IMR-90 (cell line): ENCODE measurements at places on chromosomes 6 and 20. TPM values are rescaled to one million over a fixed set of nuclear protein-coding genes. Genes with fewer than 3 reads are reported as not detected.

The NRSN1 gene
- polyA plus RNA-seq = not detected in 2 replicates

The NOX3 gene
- polyA plus RNA-seq = not detected in 2 replicates

The PRR18 gene
- polyA plus RNA-seq = not detected in 2 replicates

The PDE10A gene
- 3.4 and 3.9 TPM in 2 replicates for polyA plus RNA-seq

The PROCR gene
- 41.9 and 60.5 TPM in 2 replicates for polyA plus RNA-seq

- no peak for DNase-seq
Observed at GRCh38 chr6:133376743-133377142, 135.6 kb downstream of the EYA4 start.

DNA sequence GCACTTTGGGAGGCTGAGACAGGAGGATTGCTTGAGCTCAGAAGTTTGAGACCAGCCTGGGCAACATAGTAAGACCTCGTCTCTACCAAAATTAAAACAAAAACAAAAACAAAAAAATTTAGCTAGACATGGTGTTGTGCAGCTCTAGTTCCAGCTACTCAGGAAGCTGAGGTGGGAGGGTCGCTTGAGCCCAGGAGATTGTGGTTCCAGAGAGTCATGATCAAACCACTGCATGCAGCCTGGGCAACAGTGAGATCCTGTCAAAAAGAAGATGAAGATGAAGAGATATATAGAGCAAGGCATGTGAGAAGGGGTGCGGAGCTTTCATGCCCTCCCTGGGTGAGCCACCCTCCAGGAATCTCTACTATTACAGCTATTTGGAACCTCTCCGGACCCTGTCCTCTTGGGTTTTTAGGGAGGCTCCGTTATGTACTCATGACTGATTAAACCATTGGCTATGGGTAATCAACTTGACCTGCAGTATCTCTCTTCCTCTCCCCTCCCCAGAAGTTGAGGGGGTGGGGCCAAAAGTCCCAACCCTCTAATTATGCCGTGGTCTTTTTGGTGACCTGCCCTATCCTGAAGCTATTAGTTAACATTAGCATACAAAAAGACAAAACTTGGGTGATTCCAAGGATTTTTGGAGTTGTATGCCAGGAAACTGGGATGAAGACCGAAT lies 9.0 kb downstream of the POLH start:
- DNase-seq = peak; percentile 7

GRCh38 chr6:156697225-156697830 lies 79.8 kb upstream of the ARID1B start:
- no peak for DNase-seq

GRCh38 chr20:14997791-14998190 lies 660.4 kb upstream of the FLRT3 start:
- no peak for DNase-seq

DNA sequence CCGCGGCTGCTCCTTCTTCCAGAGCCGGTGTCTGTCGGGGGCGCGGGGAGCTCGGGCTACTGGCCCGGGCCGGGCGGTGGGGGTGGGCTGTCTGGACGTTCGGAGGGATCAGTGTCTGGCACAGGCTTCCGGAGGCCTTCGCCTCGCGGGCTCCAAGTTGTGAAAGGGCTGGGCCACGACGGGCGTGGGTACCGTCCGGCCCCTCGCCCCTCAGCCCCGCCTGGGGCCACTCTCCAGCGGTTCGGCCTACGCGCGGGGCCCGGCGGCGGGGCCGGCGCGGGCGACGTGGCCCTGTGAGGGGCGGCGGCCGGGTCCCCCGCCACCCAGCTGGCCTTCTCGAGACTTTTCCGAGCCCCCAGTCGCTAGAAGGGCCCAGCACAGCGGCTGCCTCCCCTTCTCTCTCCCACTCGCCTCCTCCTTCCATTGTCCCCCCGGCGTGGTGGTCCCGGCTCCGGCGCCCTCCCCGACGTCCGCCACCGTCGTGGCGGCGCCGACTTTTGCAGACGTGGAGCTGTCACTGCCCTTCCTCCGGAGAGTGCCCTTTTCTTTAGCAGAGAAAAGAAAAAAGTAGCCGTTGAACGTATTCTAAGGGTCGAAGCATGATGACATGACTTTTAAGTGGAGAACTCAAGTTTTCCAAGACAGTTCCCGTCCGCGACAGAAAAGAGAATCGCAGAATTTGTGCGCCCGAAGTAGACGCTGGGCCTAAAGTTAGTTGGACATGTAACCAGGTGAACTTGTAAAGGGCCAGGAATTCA lies 571 bp downstream of the ITCH start:
- DNase-seq = peak; percentile 34

- DNase-seq = no peak
Observed at GRCh38 chr20:20606050-20606449, 106.4 kb downstream of the RALGAPA2 start.

DNA sequence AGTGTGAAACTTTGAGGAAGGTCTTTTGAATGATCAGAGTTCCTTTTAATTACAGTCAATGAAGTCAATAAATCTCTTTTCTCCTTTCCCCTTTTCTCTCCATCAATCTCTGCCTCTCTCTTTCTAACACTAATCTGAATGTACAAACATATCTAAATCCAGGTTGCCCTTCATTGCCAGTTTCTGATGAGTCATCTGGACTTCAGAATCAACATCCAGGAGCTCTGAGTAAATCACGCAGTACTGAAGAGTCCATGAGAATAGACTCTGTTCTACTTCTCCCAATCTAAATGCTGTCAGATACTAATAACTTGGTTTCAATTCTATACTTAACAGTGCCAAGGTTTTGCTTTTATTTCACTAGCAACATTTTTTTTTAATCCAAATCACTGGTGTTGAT lies 238.7 kb upstream of the THEMIS start:
- peak; percentile 63 for DNase-seq

- no peak for DNase-seq
Observed at GRCh38 chr20:50345712-50346373, 155.2 kb downstream of the CEBPB start.

DNA sequence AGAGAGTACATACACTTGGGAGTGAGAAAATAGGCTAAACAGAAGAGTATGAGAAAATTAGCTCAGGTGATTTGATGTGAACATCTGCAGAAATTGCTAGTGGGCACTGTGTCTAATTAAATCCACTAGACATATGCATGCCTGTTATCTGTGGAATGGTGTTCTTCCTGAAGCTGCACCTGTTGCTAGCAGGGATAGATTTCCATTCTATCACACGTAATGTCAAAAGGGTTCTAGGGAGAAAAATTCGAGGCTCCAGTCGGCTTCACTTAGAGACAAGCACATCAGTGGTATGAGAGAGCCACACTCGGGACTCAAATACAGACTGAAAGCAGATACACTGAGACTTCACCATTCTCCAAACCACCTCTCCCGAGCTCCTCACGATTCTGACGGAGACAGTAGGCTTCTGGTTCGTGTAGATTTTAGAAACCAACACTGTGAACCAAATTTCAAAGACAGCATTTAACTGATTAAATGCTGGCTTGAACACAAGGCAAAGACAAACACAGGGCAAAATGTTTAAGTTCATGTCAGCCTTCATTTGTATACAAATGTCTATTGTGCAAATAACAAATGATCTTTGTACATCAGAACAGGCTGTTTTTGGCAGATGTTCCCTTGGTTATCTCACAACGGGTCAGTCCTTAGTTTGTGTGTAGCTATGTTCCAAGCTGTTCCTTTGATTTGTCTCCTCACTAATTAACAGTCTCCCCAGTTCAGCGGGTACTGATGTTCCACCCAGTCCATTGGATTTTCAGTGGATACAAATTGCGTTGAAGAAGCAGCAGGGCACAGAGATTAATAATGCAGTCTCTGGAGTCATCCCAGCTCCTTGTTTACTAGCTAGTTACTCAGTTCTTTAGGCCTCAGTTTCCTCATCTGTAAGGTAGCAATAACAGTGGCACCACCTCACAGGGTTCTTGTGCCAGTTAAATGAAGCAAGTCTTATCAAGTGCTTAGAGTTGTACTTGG lies 131.0 kb upstream of the IFNGR1 start:
- no peak for DNase-seq

DNA sequence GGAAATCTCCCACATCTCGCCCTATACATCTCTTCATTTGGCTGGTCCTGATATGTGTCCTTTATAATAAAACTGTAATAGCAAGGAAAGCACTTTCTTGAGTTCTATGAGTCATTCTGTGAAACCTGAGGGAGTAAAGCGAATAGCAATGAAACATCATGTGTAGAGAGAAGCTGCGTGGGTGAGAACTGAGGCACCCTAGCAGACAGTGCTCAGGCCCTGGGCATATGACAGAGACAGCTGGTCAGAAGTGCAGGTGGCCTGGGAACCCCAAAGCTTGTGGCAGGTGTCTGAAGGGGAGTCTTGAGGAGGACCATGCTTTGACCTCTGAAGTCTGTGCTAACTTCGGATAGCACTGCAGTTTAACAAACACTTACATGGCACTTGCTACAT lies 1.3 kb upstream of the BLOC1S5 start:
- peak; percentile 49 for DNase-seq

DNA sequence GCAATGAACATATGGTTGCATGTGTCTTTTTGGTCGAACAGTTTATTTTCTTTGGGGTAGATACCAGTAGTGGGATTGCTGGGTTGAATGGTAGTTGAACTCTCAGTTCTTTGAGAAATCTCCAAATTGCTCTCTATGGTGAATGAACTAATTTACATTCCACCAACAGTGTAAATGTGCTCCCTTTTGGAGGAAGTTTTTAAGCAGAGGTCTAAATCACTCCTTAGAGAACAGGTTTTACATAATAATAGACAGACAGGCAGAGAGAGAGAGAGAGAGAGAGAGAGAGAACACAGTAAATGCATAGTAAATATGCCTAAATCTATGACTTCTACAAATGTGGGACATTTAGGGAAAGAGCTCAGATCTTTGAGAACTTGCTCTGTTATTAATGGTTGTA lies 37.6 kb downstream of the GRM1 start:
- no peak for DNase-seq

GRCh38 chr6:155100087-155100486 lies 105.0 kb downstream of the TIAM2 start:
- peak; percentile 39 for DNase-seq

- no peak for DNase-seq
Observed at GRCh38 chr6:157990321-157991066, 8.8 kb downstream of the SYNJ2 start.

DNA sequence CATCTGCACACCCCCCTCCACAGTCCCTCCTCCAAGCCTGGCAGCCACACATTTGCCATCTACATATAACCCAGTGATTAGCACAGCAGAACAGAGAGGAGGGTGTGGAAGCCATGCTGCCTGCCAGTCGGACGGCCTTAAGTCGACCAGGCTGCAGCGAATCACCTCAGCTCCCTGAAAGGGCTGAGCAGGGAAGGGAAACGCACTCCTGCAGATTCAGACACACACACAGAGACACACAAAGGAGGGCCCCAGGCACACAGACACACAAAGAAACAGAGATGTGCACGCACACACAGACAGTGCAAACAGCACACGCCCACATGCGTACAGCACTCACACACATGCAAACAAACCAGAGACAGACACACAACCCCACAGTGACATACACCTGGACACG lies 11.2 kb upstream of the SIRPA start:
- no peak for DNase-seq

- DNase-seq = no peak
Observed at GRCh38 chr6:43795421-43795820, 25.4 kb downstream of the VEGFA start.

DNA sequence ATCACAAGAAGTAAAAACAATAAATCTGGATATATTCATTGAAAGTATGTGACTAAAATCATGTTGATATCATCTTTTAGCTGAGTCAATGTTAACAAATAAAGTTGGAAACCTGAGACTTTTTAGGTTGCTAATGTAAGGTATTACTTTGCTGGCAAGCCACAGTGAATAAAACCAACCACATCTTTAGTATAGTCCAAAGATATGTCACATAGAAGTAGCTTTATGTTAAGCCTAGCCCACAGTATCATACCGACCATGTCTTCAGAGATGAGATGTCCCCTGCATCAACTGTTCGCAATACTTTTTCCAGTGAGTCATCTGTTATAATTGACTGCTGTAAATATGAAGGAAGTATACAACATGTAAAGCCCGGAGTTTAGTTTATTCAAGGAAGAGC lies 107.6 kb upstream of the MCHR2 start:
- DNase-seq = peak; percentile 7

GRCh38 chr6:25498505-25498904 lies 153.5 kb upstream of the SCGN start:
- no peak for DNase-seq

DNA sequence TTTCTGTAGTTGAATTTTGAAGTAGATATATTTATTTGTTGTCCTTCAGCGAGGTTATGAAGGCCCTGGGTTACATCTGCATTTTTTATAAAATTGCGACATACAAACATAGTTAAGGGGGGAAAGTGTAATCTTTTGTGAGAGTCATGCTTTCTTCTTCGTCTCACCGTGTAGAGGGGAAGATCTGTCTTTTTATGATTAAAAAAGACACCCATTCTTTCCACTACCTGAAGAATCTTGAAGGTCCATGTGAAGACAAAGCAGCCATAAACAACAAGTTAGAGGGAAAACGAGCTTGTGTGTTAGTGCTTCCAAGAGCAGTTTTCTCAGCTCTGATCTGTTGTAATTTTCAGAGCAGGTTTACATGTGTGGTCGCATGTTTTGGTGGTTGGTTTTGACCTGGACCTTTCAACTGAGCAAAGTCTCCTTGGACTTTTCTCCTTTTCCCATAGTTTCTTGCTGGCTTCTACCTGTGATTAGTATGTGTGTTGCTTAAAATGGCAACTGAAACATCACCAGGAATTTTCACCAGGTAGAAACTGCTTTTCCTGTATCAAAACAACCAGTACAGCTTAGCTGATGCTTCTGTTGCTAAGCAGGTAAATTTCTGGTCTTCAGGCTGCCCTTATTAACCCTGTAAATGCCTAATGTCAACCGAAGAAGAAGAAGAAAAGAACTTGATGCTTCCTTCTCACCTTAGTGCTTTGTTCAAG lies 37.3 kb downstream of the RREB1 start:
- no peak for DNase-seq

- DNase-seq = peak; percentile 37
Observed at GRCh38 chr6:128252341-128253176, 267.8 kb downstream of the PTPRK start.

DNA sequence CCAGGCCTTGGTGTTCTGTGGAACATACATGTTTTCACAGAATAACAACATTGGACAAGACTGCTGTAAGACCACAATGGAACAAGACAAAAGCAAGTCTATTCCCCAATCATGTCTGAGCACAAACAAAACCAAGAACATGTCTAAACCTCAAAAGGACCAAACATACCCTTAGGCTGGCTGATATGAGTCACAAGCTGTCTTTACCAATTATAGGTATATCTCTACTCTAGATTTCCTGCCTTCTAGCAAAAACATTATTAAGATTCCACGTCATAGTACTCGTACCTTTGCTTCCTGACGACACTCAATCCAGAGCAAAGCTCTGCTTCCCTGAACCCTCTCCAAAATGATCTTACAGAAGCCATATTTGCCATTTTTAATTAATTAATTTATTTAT lies 15.4 kb upstream of the L3MBTL1 start:
- peak; percentile 17 for DNase-seq

GRCh38 chr6:29955783-29956182 lies 13.5 kb downstream of the HLA-A start:
- no peak for DNase-seq

GRCh38 chr6:19873031-19873430 lies 35.9 kb downstream of the ID4 start:
- no peak for DNase-seq

DNA sequence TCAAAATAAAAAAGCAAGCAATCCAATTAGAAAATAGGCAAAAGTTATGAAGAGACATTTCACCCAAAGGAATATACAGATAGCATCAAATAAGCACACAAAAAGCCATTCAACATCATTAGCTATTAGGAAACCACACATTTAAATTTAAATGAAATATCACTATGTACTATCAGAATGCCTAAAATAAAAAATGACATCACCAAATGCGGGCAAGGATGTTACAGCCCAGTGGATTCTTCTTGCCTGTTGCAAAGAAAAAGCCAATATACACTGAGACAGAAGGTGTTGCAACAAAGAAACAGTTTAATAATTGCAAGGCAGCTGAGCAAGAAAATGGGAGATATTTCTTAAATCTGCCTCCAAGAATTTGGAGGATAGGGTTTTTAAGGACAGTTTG lies 31.0 kb upstream of the MBOAT1 start:
- no peak for DNase-seq
